Hematopoietic multipotent progenitor cell treated with erythropoietin and hydrocortisone succinate and interleukin-3 and kit ligand, for 6 days (in vitro differentiated cells): ENCODE measurements at places on chromosomes 11 and 22.

DNA sequence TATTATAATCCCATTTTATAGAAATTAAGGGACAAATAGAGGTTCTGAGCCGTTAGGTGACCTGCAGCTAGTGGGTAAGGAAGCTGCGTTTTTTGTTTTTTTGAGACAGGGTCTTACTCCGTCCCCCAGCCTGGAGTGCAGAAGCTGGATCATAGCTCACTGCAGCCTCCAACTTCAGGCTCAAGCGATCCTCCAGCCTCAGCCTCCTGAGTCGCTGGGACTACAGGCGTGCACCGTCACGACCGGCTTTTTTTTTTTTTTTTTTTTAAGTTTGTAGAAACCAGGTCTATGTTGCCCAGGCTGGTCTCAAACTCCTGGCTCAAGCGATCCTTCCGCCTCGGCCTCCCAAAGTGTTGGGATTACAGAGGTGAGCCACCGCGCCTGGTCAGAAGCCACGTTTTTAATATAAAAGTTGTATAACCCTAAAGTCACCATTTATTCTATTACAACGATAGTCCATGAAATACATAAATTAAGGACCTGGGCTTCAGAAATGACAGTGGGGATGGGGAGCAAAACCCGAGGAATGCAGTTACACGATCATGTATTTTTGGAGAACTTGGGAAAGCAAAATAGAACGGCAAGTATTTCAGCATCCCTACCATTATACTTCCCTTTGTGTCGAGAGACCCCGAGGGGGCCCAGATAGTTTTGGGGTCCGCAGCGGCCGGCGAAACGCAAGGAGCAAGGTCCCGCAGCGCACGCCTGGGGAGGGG, 638 bp downstream of the SAAL1 start:
- DNase-seq, result peak; percentile 12

GRCh38 chr11:112627588-112628045, 333.6 kb upstream of the NCAM1 start:
- DNase-seq, result no peak

DNA sequence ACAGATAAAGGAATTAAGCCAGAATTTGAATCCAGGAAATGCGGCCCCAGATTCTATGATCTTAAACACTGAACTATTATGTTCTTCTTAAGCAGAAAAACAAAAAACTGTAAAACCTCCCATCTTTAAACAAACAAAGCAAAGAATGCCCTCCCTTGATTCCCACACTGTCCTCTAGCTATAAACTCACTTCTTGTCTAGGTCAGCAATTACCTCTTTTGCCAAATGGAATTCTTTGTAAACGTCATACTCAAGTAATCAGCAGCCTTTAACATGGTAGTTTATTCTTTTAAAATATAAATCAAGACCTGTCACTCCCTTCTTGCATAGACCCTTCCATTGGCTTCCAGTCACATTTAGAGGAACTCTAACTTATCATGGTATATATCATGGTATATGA, 958.9 kb upstream of the CNTN5 start:
- DNase-seq, result no peak

DNA sequence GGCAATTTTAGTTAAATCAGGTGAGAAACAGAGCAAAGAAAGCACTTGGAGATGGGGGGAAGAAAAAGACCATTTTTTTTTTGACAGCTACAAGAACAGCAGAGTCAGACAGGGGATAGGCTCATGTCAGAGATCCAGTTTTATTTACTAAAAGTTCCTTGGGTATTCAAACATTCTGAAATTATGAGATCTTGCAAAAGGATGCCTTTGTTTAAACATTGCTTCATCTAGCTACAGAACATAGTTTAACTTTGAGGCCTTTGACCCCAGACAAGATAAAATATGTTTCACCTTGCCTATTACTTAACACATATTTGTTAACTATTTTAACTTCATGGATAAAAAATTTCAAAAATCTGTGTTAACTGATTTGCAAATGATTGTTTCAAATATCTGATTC, 6.4 kb downstream of the GLYATL1 start:
- DNase-seq, result no peak

GRCh38 chr11:19873730-19874129, 161.1 kb downstream of the NAV2 start:
- DNase-seq, result no peak

GRCh38 chr11:65906602-65907001, 6.4 kb upstream of the FOSL1 start:
- DNase-seq, result peak; percentile 93

- DNase-seq, result no peak
These were observed 111.7 kb downstream of the CD44 start for GRCh38 chr11:35250621-35251020.

DNA sequence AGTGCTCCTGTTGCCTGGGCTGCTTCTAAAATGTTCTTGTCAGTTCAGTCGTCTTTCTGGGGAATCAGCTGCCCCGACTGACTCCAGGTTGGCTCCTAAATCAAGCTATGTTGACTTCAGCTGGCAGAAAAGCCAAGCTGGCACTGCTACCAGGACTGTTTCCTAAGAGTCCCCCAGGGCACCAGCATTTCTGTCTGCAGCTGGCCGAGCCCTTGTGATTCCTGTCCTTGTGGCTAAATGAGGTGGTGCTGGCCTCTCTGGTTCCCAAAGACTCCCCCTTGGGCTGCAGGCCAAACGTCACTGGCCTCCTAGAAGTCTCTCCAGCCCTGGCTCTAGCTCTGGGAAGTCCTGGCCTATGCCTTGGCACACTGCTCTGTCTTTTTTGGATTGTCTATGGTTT, 31.1 kb downstream of the GRAMD1B start:
- DNase-seq, result no peak

DNA sequence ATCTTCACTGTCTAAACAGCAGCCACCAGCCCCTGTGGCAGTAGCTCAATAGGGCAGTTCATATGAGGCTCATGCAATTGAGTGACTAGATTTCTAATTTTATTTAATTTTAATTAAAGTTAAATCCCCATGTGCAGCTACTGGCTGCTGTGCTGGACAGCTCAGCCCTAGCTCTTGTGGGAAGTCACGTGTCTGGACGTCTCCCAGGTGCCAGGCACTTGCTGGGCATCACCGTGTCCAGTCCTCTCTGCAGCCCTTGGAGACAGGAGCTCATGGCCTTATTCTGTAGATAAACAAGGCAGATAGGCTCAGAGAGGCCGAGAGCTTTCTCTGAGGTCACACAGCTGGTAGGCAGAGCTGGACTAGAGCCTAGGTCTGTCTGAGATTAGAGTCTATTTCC, 95.0 kb downstream of the ARHGAP8 start:
- no peak for DNase-seq

DNA sequence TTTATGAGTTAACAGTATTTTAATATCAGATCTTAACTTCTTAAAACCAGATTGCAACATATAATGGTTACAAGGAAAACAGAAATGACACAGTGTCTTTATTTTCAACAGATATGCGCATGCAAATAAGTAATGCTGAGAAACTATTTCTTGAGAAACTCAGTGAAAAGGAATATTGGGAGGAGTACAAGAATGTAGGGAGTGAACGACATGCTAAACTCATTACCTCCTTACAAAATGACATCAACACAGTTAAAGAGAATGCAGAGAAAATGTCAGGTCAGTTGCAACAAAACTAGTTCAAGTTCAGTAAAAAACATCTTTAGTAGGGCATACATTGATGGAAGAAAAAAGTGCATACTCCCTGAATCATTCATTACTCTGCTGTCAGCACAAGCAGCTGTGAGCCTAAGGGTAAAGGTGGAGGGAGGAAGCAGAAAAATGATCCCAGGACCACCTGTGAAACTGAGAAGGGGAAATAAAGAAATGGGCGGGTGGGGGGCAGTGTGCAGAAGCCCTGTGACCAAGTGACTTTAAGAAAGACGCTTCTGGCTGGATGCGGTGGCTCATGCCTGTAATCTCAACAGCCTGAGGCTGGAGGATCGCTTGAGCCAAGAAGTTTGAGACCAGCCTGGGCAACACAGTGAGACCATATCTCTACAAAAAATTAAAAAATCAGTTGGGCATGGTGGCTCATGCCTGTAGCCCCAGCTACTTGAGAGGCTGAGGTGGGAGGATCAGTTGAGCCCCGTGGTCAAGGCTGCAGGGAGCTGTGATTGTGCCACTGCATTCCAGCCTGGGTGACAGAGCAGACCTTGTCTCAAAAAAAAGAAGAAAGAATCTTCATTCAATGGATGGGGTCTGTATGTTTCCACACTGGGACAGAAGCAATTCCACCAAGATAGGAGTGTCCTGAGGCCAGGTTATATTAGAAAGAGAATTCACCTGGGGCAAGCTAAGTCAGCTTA, 31.2 kb downstream of the CCDC83 start:
- no peak for DNase-seq

GRCh38 chr22:30228509-30229359, 17.8 kb downstream of the LIF start:
- DNase-seq, result no peak

GRCh38 chr11:68828155-68828931, 13.4 kb downstream of the CPT1A start:
- DNase-seq, result peak; percentile 76

GRCh38 chr11:119529063-119529845, 106.3 kb upstream of the THY1 start:
- DNase-seq, result no peak

- no peak for DNase-seq
These were observed 188.9 kb downstream of the MYO18B start for GRCh38 chr22:25930788-25931310.

DNA sequence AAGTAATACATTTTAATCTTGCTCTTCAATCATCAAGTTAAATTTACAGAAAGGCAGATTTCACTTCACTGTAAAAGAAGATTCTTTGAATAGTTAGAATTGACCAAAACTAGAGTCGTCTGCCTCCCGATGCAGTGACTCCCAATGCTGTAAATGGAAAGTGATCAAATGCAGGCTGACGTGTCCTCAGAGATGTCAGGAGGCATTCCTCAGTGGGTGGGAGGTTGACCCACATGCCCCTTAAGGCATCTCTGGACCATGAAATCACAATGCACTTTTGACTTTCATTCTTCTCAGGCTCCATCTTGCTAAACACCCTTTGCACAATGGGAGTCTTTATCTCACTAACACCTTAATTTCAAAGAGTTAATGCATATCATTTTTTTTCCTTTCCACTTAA, 19.0 kb upstream of the CECR2 start:
- no peak for DNase-seq

DNA sequence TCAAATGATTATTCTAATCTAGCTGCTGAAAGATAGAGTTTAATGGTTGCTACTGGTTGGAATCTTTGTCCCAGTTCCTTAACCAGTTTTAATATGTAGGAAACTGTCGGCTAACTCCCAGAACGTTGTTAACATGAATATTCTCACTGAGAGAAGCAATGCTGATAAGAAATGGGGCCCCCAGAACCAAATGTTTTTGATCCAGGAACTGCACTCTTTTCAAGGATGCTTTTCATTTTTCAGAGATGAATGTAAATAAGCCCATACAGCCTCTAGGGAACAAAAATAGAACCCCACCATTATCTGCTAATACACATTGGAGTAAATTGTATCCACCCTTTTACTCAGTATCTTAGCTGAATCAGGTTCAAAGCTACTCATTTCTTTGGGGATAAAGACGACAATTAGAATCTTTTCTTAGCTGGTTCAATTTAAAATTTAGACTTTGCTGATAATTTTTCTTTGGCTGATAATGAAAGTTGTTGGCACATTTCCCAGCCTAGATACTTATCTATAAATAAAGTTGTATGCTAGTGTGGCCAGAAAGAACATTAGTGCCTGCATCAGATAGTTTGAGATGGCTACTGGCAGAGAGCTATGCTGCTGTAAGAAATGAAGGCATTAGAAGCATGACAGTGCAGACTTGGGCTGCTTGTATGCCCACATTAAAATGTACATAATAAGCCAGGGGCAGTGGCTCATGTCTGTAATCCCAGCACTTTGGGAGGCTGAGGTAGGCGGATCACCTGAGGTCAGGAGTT, 323.3 kb upstream of the PDGFD start:
- peak; percentile 3 for DNase-seq

DNA sequence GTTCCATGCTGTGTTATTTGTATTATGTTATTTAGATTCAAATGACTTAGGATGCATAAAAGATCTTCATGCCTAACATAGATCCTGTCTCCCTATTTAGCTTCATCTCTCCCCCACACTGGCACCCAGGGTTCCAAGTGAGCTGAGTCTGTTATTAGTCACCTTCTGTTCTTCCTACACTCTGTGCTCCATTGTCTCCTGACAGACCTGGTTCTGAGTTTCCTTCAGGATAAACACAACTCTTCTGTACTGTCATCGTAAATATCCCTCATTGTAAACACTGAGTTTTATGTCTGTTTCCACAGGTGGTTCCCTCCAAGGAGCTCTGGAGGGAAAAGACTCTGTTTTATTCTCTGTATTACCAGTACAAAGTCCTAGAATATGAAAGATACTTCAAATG, 8.7 kb downstream of the MMP26 start:
- no peak for DNase-seq

GRCh38 chr22:50302041-50302541, 5.4 kb downstream of the PLXNB2 start:
- DNase-seq, result no peak

DNA sequence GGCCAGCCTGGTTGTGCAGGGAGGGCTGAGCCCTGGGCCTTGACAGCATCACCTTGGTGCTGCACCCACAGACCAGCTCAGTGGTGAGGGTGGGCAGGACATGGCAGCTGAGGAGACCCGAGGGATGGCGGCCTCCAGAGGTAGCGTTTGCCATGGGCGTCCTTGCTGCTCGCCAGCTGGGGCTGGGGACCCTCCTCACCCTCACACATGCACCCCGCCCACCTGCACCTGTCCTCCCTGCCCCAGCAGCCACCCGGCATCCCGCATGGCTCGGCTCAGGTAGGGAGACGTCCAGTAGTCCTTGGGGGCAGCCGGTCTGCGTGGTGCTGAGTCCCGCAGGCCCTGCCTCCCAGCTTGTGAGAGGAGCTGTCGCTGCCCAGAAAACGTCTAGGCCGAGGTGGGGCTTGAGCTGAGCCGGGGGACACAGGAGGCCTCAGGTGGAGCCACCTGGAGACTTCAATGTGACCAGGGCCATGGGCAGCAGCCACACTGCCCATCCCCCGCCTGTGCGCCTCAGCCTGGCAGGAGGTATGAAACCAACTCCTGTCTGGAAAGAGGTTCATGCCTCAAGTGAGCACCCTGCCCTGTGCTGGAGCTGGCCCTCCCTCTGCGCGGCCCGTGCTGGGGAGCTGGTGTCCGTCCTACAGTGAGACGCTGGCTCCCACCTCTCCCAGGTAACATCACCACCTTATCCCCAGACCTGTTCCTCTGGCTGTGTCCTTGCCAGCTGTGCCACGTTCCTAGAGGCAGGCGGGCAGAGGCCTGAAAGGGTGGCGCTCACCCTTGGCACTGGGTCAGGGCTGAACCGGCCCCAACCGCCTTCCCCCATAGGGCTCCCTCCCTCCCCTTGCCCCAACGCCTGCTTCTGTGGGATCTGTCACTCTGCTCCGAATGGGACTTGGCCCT, 3.3 kb upstream of the TRABD start:
- no peak for DNase-seq

GRCh38 chr22:30004694-30005093, 75.6 kb upstream of the HORMAD2 start:
- no peak for DNase-seq

- no peak for DNase-seq
These were observed 30.1 kb downstream of the ANO1 start for GRCh38 chr11:70108250-70108649.

GRCh38 chr22:50560034-50560433, 2.7 kb downstream of the SYCE3 start:
- no peak for DNase-seq
